ENCODE measurements at places on chromosomes 12 and 14. TPM values are rescaled to one million over a fixed set of nuclear protein-coding genes. Genes with fewer than 3 reads are reported as not detected.

The LRCOL1 gene
- total RNA-seq: not detected

The KRT79 gene
- total RNA-seq: not detected

The NRIP2 gene
- 0.13 TPM for total RNA-seq

The NDUFA12 gene
- 96.5 TPM for total RNA-seq

The APOLD1 gene
- total RNA-seq: 5.2 TPM

The PRR4 gene
- total RNA-seq: 3.7 TPM

The AQP5 gene
- 0.26 TPM for total RNA-seq

The TROAP gene
- 12.4 TPM for total RNA-seq

The CRIP1 gene
- 2.5 TPM for total RNA-seq

The VEZT gene
- total RNA-seq: 89.9 TPM

DNA sequence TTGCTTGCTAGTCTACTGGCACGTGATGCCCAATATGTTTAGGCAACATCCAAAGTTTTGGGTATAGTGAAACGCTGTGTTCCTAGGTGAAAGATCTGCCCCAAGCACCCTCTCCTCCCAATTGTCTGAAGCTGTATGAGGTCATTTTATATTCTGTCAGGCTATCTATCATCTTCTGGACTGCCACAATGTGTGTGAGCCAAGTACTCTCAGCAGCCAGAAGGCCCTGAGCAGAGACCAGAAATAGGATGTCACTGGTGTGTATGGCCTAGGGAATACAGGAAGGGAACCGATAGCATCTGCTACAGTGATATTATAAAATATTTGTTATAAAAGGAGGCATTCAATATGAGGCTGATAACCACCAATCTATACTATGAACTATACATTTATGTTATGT is 7.9 kb upstream of the PDE3A start:
- DNase-seq: no peak

DNA sequence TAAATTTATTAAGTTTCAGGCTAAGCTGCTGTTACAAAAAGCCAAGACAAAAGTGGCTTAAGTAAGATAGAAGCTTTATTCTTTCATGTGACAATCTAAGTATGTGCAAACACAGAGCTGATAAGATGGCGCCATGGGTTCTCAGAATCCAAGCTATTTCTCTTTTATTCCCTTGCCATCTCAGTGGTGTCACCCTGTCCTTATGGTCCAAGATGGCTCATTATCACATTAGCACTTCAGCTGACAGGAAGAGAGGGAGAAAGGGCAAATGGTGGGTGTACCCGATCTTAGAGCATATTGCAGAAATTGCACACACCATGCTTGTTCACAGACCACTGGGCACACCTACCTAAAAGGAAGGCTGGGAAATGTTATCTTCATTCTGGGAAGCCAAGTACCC is 211.7 kb downstream of the TMTC2 start:
- DNase-seq: no peak

DNA sequence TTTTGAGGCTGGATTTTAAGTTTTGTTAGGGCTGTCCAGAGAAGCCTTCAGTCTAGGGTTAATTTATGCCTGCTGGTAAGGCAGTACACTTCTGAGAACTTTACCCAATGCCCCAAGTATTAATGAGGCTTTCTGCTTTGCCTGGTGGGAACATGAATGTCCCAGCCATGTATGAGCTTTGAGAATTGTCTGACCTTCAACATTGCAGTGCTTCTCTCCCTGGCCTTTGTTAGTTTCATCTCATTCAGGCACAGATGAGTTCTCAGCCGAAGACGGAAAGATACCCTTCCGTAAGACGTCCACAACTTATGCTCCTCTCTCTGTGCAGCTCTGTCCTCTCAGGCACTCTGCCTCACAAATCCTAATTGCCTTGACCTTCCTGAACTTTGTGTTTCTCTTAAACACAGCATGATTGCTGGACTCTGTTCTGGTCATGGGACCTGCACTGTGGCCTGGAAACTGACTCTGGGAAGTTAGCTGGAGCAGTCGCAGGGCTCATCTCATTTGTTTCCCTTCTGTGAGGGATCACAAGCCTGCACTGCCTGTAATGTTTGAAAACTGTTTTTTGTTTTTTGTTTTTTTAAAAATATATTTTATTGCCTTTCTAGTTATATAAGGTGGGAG is 15.7 kb downstream of the CHPT1 start:
- DNase-seq: no peak

GRCh38 chr12:112862636-112863290 is 44.0 kb upstream of the OAS1 start:
- no peak for DNase-seq

DNA sequence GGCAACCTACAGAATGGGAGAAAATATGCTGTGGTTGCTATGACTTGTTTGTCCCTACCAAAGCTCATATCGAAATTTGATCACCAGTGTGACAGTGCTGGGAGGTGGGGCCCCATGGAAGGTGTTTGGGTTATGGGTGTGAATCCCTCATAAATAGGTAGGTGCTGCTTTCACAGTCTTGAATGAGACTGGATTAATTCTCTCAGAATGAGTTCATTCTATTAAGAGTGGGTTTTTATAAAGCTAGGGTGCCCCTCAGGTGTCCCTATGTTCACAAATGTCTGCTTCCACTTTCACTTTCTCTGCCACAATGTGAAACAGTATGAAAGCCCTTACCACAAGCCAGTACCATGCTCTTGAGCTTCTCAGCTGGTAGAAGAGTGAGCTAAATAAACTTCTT is 133.5 kb downstream of the CPNE8 start:
- DNase-seq: no peak

DNA sequence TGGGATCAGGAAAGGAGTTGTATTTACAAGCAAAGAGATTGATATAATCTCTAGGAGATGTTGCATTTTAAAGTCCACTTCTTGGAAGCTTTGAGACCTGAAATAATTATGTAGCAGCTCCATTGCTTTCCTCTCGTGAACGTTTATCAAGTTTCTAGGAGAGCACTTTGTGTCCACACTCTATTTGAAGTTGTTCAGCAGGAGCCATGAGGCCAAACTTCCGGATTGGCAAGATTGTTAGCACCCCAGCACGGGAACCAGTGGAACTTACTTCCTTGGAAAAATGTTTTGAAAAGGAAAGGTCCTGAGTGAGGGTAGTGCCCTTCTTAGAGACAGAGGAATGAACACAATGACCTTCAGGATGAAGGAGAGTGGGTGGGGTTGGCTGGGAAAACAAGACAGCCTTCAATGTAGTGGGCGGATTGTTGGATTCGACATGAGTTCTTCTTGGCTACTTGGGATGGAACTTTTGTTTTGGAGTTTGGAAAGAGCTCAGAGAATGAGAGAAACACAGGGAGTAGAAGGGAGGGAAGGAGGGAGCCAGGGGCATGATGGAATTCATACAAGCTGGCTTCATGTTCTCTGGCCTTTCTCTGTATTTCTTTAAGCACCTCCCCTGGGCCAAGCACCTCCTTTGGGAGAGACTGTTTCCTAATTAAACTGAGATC is 23.8 kb upstream of the CISTR start:
- no peak for DNase-seq

DNA sequence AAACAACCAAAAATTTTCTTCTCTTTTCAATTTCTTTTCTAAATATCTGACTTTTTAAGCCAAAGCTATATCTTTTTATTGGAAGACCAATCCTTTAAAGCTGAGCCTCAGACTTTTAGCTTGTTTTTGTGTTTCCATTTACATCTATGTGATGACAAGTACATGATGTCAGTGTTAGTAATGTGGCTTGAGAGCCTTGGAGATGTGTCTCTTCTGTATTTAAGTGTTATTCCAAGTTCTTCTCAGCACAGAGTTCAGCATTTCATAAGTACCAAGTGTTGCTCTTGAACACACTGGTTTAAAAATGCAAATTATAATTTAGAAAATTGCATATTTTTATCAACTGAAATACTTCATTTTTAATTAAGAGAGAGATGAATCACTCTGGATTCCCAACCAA is 948.9 kb upstream of the FLRT2 start:
- no peak for DNase-seq

- peak; percentile 51 for DNase-seq
Measured at GRCh38 chr12:94140556-94140955, 7.8 kb upstream of the PLXNC1 start.

GRCh38 chr12:83365317-83365716 is 678.6 kb downstream of the TMTC2 start:
- DNase-seq: no peak

DNA sequence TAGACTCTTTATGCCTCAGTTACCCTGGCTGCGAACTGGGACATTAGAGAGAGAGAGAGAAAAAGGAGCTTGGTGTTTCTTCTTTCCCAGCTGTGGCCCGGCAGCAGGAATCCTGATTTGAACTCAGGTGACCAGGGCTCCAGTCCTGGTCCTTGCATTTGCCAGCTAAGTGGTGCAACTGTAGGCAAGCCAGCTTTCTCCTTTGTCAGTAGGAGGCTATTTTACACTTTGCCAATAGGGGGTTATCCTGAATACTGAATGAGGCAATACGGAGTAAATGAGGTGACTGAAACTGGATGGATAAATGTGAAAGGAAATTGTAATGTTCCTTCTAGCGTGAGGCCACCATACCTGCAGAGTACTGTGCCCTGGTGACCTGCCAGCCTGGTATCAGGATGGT is 27.8 kb downstream of the KCNA5 start:
- DNase-seq: no peak

GRCh38 chr12:6338955-6339354 is 2.9 kb downstream of the TNFRSF1A start:
- DNase-seq: no peak

DNA sequence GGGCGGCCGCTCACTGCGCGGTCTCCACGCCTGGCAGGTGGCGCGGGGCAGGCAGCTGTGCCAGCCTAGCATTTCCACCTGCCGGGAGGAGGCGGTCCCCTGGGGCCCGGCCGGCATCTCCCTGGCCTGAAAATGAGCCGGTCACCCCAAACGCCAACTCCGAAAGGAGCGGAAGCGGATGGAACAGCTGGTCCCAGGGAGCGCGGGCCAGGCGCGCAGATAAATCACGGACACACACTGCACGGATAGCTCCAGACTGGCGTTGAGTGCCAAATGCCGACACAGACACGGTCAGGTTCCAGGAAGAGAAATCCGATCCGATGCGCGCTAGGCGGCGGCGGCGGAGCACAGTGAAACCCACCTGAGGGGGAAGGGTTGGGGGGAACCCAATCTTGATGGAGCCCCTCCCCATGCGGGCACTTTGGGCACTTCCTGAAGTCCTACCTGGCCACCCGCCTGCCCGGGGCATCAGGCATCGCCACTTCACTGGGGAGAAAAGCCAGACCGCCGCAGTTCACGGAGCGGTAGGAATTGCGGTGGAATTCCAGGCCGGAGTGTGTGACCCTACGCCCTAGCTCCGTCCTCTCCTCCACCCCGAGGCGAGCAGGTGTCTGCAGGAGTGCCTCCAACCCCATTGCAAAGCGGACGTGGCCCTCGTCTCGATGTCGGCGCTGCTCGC is 624 bp upstream of the PLEKHD1 start:
- peak; percentile 19 for DNase-seq

GRCh38 chr12:71748081-71748850 is 6.4 kb upstream of the RAB21 start:
- DNase-seq: no peak

- peak; percentile 74 for DNase-seq
Measured at GRCh38 chr12:131454418-131455217, 256.3 kb upstream of the SFSWAP start.

- DNase-seq: peak; percentile 58
Measured at GRCh38 chr12:1662761-1663439, 28.0 kb upstream of the ADIPOR2 start.

DNA sequence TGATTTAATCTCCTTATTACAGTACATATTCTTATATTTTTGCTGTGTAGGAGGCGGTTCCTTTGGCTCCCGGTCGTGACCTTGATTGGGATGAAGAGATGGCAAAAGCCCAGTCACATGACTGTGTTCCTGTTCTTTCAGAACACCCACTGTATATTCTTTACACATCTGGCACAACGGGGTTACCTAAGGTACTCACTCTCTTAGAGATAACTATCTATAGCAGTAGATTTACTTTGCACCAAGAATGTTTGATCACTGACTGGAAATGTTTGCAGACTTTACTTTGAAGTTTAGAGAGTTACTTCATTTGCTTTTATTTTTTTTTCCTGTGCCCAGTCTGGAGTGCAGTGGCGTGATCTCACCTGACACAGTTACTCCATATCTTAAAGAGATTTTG is 65.2 kb downstream of the ACSS3 start:
- DNase-seq: no peak

GRCh38 chr14:52025310-52025709 is 36.0 kb downstream of the RTRAF start:
- no peak for DNase-seq

DNA sequence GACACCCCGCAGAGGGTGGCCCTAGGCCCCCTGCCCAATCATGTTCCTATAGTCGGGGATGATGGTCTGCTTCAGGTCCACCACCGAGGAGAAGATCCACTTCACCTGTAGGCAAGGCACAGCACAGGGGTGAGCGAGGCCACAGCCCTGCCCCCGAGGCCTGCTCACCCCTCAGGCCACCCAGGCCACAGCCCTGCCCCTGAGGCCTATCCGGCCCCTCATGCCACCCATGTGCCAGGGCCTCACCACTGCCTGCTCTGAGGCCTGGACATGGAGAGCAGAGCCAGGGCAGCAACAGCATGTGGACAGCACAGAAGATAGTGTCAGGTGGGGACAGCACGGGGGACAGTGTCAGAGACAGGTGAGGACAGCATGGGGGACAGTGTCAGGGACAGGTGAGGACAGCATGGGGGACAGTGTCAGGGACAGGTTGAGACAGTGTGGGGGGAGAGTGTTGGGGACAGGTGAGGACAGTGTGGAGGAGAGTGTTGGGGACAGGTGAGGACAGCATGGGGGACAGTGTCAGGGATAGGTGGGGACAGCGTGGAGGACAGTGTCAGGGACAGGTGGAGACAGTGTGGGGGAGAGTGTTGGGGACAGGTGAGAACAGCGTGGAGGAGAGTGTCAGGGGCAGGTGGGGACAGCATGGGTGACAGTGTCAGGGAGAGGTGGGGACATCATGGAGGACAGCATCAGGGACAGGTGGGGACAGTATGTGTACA is 239.7 kb downstream of the TMEM121 start:
- DNase-seq: no peak

GRCh38 chr14:72500234-72500838 is 393.6 kb downstream of the DPF3 start:
- DNase-seq: no peak

DNA sequence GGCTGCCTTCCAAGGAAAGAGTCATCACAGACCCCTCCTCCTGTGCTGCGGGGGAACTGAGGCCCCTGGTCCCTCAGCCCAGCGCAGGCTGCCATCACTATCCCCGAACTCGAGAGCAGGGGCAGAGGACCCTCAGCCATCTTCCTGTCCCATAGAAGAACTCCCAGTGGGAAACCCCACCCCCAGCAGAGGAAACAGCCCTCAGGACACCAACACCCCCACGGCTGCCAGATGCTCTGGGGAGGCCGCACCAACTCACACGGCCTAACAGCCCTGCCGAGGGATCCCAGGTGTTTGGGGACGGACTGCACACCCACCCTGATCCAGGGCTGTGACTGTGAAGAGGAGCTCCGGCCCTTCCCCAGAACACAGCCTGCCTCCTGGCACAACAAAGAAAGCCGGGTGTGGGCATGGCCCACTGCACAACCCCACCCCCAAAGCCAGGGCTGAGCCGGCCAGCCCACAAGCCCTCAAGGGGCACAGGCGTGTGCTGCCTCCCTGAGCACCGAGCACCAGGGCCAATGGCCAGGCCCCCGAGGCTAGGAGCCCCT is 16.3 kb upstream of the C14orf180 start:
- no peak for DNase-seq

All from endothelial cell (in vitro differentiated cells).